ELR (cell line): ENCODE measurements at places on chromosomes 12 and 14.

DNA sequence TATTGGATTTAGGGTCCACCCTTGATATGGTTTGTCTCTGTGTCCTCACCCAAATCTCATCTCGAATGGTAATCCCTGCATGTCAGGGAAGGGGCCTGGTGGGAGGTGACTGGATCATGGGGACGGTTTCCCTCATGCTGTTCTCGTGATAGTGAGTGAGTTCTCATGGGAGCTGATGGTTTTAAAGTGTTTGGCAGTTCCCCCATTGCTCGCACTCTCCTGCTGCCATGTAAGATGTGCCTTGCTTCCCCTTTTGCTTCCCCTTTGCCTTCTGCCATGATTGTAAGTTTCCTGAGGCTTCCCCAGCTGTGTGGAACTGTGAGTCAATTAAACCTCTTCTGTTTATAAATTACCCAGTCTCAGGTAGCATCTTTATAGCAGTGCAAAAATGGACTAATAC is 118.3 kb downstream of the VRK1 start:
- DNase-seq, result no peak

DNA sequence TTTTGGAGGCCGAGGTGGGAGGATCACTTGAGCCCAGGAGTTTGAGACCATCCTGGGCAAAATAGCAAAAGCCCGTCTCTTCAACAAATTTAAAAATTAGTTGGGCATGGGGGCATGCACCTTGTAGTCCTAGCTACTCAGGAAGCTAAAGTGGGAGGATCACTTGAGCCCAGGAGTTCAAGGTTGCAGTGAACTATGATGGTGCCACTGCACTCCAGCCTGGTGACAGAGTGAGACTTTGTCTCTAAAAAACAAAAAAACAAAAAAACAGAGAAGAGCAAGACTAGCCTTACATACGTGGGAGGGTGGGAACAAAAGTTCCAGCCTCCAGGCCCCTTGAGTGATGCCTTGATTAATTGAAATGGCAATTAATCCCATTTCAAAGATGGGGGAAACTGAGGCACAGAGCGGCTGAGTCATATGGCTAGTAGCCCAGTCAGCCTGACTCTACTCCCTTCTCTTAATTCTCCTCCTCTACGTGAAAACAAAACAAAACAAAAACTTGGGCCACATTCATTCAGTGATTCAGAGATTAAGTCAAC is 3.3 kb upstream of the FAM222A start:
- DNase-seq, result no peak

DNA sequence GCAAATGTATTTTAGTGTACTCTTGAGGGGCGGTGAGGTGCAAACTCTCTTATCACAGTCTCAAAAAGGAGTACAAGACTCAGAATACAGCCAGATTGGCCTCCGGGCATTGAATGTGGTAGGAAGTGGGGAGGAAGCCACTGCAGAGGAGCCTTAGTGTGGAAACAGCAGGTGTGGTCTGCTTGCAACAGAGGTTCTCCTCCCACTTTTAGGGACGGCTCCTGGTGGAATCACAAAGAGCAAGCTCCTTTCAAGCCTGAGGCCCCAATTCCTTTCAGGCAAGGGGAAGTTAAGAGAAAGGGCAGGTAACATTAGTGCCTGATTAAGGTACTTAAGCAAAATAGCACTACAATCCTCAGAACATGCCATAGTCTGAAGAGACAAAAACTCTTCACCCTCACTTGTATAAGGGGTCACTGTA is 23.7 kb upstream of the SLC2A3 start:
- DNase-seq, result peak; percentile 54

DNA sequence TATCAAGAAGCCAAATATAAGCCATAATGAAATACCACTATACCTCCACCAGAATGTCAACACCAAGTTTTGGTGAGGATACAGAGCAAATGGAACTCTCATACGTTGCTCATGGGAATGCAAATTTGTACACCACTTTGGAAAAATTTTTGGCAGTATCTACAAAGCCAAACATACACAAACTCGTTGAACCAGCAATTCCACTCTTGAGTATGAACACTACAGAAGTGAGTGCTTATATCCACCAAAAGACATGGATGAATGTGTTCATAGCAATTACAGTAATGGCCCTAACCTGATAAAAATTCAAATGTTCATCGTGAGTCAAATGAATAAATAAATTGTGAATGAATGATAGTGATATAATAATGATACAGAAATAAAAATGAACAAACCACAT is 24.8 kb downstream of the C12orf71 start:
- no peak for DNase-seq

DNA sequence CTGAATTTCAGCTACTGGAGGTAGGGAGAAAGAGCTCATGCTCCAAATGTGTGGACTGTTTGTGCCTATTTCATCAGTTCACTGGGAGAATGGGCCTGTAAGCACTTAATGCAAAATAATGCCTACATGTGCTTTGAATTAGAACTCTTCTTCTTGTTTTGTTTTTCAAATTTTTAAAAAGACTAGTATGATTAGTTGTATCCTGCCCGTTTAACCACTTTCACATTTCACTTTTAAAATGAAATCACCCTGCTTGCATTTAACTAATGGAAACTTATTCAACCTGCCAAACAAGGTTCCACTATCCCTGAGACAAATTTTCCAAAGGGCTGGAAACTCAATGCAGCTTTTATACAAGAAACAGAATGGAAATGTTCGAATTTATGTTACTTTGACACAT is 79.7 kb downstream of the SAMD4A start:
- no peak for DNase-seq

DNA sequence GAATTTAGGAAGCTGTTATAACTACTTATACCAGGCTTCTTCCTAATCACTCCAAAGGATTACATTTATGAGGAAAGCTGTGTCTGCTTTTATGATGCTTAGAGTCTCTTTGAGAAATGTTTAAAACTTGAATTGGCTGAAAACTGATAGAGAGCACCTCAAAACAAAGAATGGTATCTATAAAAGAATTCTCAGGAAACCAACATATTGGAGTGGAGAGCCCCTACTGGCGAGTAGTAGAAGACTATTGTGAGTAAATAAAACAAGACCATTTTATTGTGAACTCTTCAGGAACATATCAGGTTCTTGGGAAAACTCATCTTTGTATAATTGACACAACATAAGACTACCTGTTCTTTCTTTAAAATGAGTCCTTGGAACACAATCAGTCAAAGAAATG is 578.6 kb downstream of the RERGL start:
- DNase-seq, result peak; percentile 28

DNA sequence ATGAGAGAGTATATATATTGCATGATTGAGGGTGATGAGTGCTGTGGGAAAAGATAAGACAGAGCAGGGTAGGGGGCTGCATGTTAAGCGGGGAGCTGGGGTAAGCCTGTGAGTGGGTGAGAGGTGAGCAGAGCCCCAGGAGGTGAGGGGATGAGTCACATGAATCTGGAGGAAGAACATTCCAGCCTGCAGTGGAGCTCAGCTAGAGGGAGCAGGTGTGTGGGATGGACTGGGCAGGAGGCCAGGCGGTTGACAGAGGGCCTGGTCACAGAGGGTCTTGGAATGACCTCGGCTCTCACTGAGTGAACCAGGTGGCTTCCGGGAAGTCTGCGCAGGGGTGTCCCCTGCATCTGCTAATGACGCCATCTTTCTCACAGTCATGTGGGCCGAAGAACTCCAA is 44.4 kb downstream of the GIT2 start:
- DNase-seq, result peak; percentile 87

DNA sequence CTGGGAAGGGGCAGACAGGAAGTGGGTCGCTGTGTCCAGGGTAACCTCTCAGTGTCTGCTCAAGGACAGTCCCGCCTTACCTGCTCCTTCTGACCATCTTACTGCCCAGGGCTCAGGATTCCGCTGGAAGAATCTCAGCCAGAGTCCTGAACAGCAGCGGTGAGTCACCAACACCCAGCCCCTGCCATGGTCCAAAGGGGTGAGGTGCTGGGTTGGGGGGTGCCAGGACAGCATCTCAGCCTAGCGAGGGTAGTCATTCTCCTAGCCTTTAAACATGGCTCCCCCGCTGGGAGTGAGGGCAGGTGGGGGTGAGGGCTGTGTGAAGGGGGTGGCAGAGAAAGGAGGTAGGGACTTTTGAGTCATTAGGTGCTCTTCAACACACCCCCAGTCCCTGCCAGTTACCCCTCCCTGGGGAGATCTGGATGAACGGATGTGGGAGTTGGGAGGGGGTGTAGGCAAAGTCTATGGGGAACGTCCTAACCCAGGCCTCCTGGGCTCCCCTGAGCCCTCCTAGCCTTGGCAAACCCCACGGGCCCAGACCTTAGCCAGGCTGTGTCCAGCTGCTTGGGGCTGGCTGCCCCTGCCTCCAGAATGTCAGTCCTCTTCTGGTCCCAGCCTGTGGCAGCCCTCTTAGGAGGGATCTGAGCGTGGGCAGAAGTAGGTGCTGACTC is 2.5 kb downstream of the TAMALIN start:
- no peak for DNase-seq

- DNase-seq, result no peak
Measured at GRCh38 chr14:69696204-69696527, 70.8 kb upstream of the SRSF5 start.

DNA sequence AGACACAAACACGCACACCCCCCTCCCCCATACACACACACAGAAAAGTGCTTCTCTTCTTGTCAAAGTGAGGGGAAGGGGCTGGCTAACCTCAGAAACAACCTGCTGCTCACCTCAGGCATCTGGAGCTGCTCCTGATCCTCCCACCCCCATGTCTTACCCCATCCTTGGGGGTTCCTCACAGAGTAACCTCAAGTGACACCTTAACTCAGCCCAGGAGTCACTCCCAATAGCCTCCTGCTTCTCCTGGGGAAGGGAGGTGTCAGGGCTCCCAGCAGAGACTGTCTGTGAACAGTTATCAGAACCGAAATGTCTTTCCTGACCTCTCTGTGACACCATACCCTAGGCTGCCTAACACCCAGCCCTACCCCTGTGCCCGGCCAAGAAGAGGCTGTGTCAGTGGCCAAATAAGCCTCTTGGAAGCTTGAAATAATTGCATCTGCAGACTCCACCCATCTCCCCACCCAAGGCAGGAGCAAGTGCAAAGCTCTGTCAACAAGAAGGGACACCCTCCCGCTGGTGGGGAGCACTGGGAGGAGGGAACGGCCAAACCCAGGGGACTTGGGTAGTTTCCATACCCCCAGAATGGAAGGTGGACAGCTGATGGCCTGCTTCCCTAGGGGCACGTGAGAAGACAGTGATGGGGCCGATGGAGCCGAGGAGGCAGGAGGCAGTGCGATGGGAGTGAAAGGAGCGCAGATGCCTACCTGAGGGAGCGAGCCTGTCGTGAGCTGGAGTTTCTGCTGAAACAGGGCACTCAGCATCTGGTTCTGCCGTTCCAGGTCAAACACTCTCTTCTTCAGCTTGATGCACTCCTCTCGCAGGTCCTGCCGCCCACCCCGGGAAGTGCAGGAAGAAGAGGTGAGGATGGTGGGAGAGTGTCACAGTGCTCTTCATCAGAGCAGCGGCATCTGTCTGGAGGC is 26.8 kb downstream of the NCKAP5L start:
- DNase-seq, result no peak

GRCh38 chr12:66132408-66132807 is 1.9 kb upstream of the LLPH start:
- peak; percentile 91 for DNase-seq

- DNase-seq, result no peak
Measured at GRCh38 chr14:93861836-93862235, 65.3 kb upstream of the FAM181A start.

DNA sequence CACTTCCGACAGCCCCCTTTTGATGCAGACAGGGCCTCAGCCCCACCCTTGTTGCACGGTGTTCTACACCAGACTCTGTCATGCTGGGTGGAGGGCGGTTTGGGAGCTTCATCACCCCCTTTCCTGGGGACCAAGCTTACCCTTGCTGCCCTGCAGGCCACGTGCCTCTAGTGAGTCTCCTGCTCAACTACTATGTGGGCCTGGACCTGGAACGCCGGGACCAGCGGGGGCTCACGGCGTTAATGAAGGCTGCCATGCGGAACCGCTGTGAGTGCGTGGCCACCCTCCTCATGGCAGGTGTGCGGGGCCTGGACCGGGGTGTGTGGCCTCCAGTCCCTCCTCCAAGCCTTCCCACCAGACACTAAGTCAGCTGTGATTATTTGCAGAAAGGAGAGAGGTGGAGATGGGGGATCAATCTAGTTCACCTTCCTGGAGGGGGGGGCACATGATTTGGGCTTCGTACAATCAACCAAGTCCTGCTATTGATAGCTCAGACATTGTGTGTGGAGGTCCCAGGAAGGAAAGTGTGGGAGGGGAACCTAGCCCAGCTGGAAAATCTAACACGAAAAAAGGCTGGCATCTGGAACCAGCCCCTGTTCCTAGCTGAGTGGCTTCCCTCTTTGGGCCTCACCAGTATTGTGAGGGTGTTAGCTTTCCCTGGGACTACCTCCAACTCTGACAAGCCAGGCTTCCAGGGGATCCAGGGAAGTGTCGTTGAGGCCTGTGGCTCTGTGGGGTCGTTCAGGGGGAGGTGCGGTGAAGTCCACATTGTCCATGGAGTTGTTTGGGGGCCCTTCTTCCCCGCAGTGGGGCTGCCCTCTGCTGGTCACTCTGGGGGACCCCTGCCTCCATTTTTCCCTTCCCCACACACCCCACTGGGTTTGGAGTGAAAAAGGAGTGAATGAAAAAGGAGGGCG is 1.6 kb downstream of the ANKRD33 start:
- DNase-seq, result no peak

DNA sequence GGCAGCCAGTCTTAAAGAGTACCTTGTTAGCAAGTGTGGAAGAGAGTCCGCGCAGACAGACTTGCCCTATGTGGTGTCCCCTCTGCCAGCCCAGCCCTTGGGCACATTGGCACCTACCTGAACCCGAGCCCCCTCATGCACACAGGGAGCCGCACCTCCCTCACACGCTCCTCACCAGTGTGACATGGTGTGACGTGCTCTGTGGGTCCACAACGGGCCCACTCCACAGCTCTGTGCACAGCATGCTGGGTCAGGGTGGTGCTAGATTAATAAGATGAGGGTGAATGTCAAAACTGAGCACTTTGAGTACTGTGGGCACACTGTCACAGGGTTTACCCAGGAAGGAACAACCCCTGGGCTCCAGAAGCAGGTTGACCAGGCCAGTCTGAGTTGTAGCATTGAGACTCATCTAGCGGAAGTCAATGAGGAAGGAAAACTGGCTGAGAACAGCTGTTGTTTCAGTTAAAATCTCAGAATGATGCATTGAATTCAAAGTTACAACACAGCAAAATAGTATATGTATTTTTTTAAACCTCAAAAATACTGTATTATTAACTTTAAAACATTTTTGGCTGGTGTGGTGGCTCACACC is 53.4 kb upstream of the AMN start:
- DNase-seq, result no peak

DNA sequence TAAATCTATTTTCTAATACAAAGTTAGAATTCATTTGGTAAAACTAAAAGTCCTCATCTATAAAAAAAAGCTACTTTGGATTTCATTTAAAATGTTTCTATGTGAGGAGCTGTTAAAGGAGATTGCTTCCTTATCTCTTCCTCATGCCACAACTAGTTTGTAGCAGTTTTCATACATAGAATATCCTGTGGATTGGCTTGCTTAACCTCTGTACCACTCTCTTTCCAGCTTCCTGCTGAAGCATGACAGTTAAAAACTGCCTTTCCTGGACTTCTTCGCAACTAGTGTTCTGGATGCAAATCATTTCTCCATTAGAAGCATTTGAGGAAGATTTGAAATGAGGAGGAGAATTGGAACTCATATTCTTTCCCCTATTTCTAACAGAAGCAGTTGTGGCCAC is 49.6 kb downstream of the ST8SIA1 start:
- no peak for DNase-seq
